ENCODE measurements at places on chromosomes 2 and 18. TPM values are rescaled to one million over a fixed set of nuclear protein-coding genes. Genes with fewer than 3 reads are reported as not detected.

The SATB2 gene
- total RNA-seq: 54.5 TPM

The EN1 gene
- total RNA-seq: 0.29 TPM

The OTOS gene
- not detected for total RNA-seq

The FOXD4L1 gene
- under 0.01 TPM for total RNA-seq

The IHH gene
- under 0.01 TPM for total RNA-seq

The COBLL1 gene
- total RNA-seq: 10.9 TPM

The CTDSP1 gene
- total RNA-seq: 53.3 TPM

The LDAH gene
- total RNA-seq: 17.4 TPM

The RESP18 gene
- not detected for total RNA-seq

The GAREM1 gene
- 5.0 TPM for total RNA-seq

The L3MBTL4 gene
- total RNA-seq: 0.88 TPM

The REG1B gene
- total RNA-seq: not detected

The VSNL1 gene
- 0.36 TPM for total RNA-seq

The FHL2 gene
- total RNA-seq: 568 TPM

The SCYGR1 gene
- not detected for total RNA-seq

The ORC2 gene
- 14.5 TPM for total RNA-seq

The EVX2 gene
- under 0.01 TPM for total RNA-seq

The XDH gene
- under 0.01 TPM for total RNA-seq

The IL1RL2 gene
- 1.2 TPM for total RNA-seq

The NTSR2 gene
- not detected for total RNA-seq

The LBX2 gene
- 5.4 TPM for total RNA-seq

The MERTK gene
- 0.72 TPM for total RNA-seq

The WDCP gene
- 8.3 TPM for total RNA-seq

The WNT10A gene
- total RNA-seq: not detected

The SOX11 gene
- 0.59 TPM for total RNA-seq

The C2orf80 gene
- total RNA-seq: not detected

The EVA1A gene
- total RNA-seq: 70.9 TPM

The STK25 gene
- 189 TPM for total RNA-seq

The INHBB gene
- total RNA-seq: under 0.01 TPM

The C2orf72 gene
- total RNA-seq: not detected

The C2orf92 gene
- total RNA-seq: 2.5 TPM

The REL gene
- 6.2 TPM for total RNA-seq

The GIGYF2 gene
- 57.2 TPM for total RNA-seq

The GALNT13 gene
- 0.36 TPM for total RNA-seq

The AGXT gene
- not detected for total RNA-seq

The ZNF385B gene
- 1.1 TPM for total RNA-seq

The MC4R gene
- total RNA-seq: not detected

The KIF5C gene
- total RNA-seq: 0.36 TPM

Measured in osteoblast (primary cell).